ENCODE measurements at places on chromosomes 16 and 17.

GRCh38 chr16:80718480-80719220, 85.7 kb downstream of the CDYL2 start:
- no peak for DNase-seq

DNA sequence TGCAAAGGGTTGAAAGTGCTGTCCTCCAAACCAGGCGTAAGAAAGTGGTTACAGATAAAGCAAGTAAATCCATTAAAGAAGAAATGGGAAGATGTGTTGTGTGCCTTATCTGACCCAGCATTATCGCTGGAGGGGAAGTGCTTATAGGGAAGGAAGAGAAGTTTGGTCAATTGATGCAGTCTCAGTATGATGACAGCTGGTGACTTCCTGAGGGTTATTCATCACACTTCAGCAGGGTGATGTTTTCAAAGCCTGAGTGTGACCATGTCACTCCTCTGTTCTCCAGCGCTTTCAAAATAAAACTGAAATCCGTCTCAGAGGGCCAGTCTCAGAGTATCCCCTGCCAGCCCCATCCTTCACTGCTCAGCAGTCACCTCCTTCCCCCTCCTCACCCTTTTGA, 505.4 kb upstream of the RBFOX1 start:
- DNase-seq: no peak

DNA sequence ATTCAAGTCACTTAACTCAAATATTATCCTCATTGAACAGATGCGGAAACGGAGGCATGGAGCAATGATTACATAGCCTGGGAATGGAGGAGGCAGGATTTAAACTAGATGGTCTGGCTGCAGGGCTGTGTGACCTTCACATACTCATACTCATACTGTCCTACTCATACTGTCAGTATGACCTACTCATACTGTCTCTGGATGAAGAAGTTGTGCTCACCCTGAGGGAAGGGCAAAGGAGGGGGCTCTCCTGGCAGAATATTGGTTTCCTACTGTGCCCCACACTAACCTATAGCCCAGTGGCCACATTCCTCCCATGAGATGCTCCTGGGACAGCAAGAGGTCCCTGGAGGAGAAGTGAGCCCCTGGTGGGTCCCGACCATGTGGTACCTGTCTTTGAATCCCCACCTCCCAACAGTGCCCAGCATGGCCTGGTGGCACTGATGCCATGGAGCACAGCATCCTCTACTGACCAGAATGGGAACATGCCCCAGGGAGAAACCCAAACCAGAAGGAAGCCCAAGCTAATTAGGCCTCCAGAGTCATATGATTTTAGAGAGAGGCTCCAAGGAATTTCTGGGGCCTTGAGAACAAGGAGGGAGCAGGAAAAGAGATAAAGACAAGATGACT, 197.3 kb upstream of the SDK2 start:
- DNase-seq: no peak

DNA sequence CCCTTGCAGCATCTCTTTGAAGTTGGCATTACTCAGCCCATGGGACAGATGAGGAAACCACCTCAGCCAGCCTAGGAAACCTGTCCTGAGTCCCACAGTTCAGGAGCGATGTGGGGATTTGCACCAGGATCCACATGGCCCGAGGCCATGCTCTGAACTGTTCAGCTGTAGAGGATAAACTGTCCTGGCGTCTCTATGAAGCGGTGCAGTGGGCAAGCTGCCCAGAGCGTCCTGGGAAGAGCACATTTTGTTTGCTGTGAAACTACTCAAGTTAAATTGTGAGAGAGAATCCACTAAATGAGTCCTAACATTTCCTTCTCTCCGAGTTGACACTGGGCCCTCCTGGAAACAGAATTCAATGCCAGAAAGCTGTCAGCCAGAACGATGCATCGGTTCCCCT, 276.6 kb upstream of the TNRC6C start:
- DNase-seq: no peak

DNA sequence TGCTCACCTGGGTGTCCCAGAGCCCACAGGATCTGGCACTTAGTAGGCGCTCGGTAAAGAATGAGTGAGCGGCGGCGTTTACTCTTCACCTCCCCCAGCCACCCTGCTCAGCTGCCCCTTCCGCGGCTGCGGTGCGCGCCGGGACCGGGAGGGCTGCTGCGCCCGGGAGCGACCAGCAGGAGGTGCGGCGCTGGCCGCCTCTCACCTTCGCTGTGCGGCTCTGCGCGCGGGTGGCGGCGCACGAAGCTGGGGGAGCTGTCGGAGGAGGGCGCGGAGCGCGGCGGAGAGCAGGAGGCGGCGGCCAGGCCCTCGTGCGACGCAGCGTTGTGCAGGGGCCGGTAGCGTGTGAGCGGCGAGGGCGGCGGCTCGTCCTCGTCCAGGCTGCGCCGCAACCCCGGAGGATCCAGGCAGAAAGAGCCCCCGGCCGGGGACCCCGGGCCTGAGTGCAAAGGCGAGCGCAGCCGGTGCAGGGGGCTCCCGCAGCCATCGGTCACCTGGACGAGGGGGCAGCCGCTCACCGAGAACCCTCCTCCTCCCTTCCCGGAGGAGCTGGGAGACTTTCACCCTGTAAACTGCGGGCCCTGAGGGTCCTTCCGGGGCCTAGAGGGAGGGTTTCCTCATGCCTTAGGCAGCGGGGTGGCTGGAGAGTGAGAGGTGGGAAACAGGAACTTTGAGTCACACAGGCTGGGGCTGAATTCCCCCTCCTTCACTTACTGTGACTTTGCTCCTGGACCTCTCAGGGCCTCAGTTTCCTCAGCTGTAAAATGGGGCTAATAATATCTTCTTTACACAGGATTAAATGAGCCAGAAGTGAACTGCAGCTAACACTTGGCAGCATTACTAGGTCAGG, 12.5 kb downstream of the SAMD14 start:
- DNase-seq: peak; percentile 52

- no peak for DNase-seq
Measured at GRCh38 chr16:8589057-8589899, 1.0 kb downstream of the TMEM114 start.

DNA sequence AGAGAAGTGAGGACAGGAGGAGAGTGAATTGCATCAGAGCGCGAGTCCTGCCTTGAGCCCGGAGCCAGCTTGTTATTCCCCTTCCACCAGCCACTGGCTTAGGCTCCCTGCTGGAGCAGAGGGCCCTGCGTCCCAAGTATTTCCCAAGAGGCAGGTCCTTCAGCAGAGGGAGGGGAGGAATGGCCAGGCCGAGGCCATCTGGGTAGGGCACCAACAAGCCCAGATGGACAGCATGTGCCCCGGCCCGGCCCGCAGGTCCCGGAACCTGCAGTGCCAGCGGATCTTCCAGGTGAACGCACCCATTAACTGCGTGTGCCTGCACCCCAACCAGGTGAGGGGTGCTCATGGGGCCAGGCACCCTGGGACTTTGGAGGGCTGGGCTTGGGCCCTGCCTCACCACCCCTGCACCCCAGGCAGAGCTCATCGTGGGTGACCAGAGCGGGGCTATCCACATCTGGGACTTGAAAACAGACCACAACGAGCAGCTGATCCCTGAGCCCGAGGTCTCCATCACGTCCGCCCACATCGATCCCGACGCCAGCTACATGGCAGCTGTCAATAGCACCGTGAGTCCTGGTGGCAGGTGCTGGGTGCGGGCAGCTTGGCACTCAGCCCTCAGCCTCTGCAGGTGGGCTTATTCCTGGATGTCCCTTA, 1.7 kb downstream of the MLST8 start:
- DNase-seq: no peak

DNA sequence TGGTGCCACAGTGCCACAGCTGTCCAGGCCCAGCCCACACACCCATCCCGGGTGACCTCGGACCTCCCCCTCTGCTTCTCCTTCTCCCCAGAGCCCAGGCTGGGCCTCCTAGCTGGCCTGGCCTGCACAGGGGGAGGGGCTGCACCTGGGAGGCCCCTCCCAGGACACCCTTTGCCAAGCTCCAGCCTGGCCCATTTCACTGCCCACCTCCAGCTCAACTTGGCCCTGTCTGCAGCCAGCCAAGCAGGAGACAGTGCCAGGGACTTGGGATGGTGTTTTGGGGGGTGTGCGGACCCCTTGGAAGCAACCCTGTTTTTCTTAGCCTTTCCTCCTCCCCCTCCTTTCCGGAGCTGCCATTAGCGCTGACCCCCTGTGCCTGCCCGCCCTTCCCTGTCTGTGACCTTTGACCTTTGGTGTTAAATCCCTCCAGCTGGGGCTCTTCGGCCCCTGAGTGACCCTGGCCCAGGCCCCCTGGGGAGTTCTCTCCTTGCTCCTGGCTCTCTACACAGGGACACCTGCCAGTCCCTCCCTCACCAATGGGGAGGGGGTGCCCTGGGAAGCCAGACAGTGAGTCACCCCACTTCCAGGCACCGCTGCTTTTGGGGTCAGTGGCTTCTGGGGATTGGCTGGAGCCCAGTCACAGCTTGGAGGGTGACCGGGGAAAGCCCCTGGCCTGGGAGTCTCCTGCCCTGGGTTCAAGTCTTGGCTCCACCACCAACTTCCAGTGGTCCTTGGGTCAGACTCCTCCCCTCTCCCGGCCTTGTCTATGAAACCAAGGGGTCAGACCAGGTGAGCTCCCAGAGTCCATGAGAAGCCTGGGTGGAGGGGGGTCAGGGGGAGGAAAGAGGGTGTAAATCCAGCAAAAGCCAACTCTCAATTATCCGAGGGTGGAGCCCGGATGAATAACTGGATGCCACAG, 1.9 kb downstream of the GLIS2 start:
- DNase-seq: no peak

DNA sequence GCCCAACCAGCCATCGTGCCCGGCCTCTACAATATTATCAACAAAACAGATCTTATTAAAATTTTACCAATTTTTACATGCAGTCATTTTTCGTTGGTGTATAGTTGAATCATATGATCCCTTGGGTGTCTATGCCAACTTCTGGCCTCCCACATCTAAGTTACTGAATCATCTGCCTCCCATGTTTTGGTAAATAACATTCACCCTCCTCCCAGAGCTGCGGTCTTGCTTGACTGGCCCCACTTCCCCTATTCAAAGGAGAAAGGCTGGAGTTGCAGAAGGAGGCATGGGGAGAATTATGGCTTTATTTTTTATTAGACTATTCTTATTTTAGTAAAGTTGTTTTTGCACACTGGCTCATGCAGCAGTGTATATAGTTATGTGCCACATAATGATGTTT, 18.5 kb upstream of the CCL23 start:
- no peak for DNase-seq

DNA sequence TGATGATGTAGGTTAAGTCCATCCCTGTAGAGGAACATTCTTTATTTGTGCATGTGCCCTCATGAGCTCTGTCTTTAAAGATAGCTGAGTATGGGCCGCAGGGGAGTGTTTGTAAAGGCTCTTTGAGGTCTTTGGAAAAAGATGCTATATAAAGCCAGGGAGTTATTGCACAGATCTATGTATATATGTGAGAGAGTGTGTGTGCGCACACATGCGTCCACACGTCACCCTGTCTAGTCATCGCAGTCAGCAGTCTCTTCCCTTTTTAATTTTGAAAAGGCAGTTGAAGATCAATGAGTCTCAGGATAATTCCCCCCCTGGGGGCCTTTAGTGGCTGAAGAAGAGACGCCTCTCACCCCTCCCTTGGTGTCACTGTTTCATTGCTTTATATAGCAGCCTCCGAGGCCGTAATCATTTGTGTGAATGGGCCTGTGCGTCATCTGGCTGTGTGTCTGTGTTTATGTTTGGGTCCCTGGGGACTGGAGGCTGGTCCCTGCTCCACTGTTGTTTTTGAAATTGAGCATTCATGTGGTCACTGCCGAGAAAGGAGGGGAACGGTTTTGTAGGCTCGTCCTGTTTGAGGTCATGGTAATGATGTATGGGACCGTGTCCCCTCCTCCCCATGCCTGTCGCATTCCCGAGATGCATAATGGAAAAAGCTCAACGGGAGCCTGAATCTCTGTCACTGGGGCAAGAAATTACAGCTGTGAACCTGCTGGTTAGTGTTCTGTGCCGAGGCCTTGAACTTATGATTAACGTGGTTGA, 143.9 kb downstream of the SNX29 start:
- DNase-seq: no peak

DNA sequence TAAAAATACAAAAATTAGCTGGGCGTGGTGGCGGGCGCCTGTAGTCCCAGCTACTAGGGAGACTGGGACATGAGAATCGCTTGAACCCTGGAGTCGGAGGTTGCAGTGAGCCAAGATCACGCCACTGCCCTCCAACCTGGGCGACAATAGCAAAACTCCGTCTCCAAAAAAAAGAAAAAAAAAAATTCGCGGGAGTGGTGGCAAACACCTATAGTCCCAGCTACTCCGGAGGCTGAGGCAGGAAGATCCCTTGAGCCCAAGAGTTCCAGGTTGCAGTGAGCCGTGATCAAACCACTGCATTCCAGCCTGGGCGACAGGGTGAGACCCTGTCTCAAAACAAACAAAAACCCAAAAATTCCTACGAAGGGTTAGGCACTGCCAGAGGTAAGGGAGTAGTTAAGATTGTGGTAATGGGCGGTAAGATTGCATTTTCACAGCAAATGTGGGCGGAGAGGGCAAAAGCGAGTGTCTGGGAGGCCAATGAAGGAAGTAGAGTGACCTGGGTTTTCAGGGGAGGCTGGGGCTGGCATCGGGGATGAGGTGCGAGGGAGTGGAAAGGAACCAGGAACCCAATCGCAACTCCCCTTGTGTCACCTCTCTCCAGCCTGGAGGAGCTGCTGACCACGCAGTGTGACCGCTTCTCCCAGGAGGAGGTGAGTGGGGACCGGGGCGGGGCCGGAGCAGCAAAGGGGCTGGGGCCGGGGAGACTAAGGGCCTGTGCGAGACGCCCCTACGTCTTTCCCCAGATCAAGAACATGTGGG, 2.6 kb downstream of the MYL11 start:
- no peak for DNase-seq

DNA sequence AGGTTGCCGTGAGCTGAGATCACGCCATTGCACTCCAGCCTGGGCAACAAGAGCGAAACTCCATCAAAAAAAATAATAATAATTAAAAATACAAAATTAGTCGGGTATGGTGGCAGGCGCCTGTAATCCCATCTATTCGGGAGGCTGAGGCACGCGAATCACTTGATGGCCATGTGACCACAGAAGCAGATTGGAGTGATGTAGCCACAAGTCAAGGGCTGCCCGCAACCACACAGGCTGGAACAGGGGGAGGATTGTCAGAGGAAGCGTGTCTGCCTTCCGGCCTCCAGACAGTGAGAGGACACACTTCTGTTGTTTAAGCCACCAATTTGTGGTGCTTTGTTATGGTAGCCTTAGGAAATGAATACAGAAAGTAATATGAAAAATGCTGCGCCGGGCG, 11.8 kb upstream of the NAGS start:
- no peak for DNase-seq

GRCh38 chr16:46857368-46857945, 26.5 kb upstream of the C16orf87 start:
- no peak for DNase-seq

- no peak for DNase-seq
Measured at GRCh38 chr17:7107012-7107754, 7.4 kb downstream of the ASGR2 start.

- DNase-seq: no peak
Measured at GRCh38 chr16:3756113-3756512, 38.8 kb upstream of the TRAP1 start.

GRCh38 chr16:534135-534534, 6.6 kb downstream of the CAPN15 start:
- DNase-seq: no peak

Measured in activated CD4-positive, alpha-beta T cell treated with anti-CD3 and anti-CD28 coated beads, Interleukin-2, amount 50 U/mL, for 4 hours (primary cell).